ENCODE measurements at places on chromosomes 12 and 14.

DNA sequence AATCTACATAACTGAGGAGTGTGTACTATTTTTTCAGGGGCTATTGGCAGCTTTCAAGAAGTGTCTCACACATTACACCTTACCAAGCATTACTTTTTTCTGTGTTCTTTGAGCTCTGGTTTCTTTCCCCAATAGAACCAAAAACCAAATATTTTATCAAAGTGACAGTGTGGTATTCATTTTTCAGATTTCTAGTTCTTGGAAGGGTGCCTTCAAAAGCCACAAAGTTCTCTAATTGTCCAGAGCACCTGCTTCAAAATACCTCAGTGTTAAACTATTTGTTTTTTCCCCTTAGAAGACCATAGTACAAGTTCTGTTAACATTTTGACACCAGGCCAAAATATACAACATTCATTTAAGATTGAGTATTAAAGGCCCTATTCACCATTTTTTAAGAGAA lies 515.7 kb downstream of the ETNK1 start:
- DNase-seq = no peak

GRCh38 chr12:124020514-124020949 lies 47.5 kb downstream of the ZNF664 start:
- no peak for DNase-seq

DNA sequence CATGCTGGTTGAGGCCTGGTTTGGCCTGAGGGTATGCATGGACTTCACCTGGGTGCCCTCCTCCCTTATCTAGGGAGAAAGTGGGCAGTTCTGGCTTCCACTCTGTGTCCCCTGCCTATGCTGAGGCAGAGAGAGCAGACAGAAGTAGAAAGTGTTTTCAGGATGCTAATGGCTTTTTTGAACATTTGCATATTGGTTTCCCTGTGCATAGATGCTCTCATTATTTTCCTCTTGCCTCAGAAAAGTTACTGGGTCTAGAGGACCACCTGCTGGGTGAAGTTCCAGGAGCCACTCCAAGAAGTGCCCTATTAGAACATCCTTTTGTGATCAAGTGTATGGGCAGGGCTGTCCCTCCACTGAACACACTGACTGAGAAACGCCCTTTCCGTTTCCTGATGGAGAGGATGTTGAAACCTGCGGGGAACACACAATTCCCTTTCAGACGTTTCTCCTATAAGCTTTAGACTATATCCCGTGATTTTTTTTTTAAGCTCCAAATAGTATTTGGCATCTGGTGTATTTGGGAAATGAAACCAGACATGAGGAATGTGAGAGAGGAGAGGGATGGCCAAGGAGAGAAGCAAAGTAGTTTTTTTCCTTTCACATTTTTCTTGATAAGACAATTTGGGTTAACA lies 66.6 kb downstream of the DAAM1 start:
- DNase-seq = no peak

- no peak for DNase-seq
These were observed 3.8 kb downstream of the CCT2 start for GRCh38 chr12:69589082-69589481.

GRCh38 chr14:21095430-21096205 lies 2.8 kb downstream of the ZNF219 start:
- DNase-seq = no peak

DNA sequence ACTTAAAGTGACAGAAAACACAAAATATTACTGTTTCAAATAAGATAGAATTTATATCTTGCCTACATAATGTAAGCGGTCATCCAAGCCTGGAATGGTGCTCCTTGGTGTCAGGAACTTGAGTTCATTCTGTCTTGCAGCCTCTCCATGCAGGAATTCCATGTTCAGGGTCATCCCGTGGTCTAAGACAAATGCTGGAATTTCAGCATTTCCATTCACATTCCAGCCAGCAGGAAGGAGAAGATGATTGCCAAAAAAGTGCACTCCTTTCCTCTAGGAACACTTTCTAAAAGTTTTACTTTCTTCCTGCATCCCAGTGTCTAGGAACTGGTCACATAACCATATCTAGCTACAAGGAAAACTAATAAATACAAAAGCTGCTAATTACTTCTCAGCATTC lies 106.3 kb downstream of the PTPRO start:
- DNase-seq = no peak

DNA sequence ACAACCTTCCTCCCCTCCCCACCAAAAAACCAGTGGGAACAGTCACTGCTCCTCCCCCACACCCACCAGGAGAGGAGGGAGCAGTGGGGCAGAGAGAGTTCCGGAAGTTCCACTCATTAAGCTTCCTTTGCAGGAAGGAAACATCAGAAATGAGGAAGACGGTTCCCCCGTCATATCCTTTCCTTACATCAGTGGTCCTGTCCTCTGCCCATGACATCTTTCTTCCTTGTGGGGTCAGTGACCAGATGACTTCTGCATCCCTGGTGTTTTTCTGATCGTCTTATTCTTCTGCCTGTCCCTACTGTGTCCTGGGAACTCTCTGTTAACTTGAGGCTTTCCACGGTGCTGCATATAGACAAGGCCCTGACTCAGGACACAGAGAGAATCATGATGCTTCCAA lies 40.8 kb upstream of the SPTLC2 start:
- DNase-seq = no peak

GRCh38 chr12:49789992-49790391 lies 38.2 kb downstream of the NCKAP5L start:
- no peak for DNase-seq

GRCh38 chr12:6764011-6764828 lies 1.9 kb upstream of the PTMS start:
- peak; percentile 98 for DNase-seq

DNA sequence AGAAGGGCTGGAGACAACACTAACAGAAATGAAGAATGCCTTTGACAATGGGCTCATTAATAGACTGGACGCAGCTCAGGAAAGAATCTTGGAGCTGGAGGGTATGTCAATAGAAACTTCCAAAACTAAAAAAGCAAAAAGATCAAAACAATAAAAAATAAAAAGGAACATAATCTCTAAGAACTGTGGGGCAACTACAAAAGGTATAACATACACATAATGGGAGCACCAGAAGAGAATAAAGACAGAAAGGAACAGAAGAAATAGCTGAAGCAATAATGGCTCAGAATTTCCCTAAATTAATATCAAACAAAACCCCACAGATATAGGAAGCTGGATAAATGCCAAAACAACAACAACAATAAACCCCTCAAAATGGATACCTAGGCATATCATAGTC lies 124.1 kb upstream of the ABCD2 start:
- DNase-seq = no peak
